ENCODE measurements at places on chromosomes 6 and 20.
A peak's percentile ranks its signal among the peaks of the same experiment; 100 is the strongest.

- DNase-seq: no peak
Measured at GRCh38 chr6:610882-611281, 46.0 kb downstream of the HUS1B start.

GRCh38 chr6:66429210-66429609, 722.2 kb upstream of the EYS start:
- DNase-seq: peak; percentile 82

GRCh38 chr6:144008120-144008811, at the start of gene PLAGL1:
Gene PLAGL1, minus strand, starts transcription at chr6:144008259. Its CDS starts 60,123 bp downstream, at chr6:143948136.
- DNase-seq: no peak

DNA sequence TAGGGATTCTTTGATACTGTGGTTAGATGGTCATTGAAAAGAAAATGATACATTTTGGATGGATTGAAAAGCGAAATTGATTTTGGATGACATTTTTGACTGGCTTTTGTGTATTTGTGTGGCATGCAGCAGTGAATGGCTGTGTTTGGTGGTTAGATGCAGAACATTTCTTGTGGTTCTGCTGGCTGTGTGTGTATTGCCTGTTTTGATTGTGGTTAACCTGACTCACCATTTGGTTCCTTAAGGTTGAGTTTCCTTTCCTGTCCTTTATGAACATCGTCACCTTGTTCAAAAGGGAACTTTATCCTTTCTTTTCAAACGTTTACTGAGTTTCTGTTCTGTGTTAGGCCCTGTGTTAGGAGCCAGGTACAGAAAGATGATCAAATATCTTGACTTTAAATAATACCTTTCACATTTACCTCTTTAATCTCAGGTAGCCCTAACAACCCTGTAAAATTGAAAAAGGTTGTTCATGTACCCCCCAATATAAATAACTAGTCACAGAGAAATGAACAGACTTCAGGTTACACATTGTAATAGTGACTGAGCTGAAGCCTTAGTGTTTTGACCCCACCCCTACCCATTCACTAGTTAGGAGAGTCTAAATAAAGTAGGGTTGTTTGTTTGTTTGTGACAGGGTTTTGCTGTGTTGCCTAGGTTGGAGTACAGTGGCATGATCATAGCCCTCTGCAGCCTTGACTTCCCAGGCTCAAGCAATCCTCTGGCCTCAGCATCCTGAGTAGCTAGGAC, 23.8 kb downstream of the ANKS1A start:
- DNase-seq: peak; percentile 25

GRCh38 chr20:17445543-17445942, 85.6 kb downstream of the BFSP1 start:
- no peak for DNase-seq

DNA sequence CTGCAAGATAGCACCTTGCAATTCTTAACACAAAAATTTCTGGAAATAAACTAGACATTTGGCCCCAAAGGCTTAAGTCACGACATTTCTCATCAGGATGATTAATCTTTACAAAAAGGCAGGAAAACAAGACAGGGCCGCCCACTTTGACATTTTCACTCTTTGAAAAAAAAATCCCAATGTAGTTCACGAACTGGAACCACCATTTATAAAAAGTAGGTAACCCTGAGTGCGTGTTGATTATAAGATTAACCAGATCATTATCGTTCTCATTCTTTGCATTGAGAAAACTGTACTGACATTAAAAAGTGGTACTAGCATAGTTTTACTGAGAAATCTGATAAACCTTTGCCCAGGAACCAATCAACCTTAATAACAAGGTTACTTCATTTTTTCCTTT, 108.8 kb downstream of the HUS1B start:
- DNase-seq: no peak

GRCh38 chr20:5658912-5659345, 91.3 kb upstream of the SHLD1 start:
- peak; percentile 60 for DNase-seq

DNA sequence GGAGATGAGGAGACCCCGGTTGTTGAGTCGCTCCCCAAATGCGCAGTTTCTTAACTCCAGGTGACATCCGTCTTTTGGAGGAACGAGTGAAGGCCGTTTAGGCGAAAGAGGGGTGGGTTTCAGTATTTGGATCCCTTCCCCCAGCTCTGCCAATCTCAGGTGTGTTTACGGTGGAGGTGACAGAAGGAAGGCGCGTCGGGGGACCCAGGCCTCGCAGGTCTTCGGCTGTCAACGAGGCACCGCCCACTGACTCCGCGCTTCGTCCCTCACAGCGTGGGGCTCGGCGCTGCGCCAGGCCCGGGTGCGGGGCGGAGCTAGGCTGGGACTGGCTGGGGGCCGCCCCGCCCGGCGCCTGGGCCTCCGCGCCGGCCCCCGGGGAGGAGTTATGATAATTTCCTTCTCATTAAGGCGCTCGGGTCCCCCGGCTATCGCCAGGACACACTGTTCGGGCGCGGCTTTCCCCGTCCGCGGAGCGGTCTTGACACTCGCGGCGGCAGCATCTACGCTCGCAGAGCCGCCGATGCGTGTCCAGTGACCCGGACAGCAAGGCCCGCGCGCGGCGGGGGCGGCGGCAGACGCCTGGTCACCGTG, at the start of gene TFAP2C:
TFAP2C (plus strand) TSS at position 434 of the 591 bp plus-strand sequence. CDS start 239 bp downstream, outside the sequence.
- DNase-seq: peak; percentile 46

- DNase-seq: no peak
Measured at GRCh38 chr6:17361013-17361412, 32.4 kb upstream of the CAP2 start.

DNA sequence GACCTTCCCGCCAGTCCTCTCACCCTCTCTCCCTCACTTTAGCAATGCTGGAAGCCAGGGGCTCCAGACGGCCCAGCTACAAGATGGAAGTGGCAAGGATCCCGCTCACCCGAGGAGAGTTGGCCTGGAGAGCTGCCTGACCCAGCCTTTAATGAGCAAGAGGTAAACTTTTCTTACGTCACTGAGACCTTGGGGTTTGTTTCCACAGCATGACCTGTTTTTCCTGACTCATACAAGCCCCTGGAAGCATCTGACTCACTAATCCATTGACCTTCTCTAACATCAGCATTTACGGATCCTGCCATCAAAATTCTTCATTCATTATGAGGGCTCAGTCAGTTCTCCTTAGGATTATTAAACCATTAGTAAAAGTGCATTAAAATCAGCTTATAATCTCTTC, 120.4 kb downstream of the MYLK4 start:
- peak; percentile 63 for DNase-seq

GRCh38 chr6:46642928-46643751, 9.5 kb downstream of the CYP39A1 start:
- no peak for DNase-seq

- DNase-seq: no peak
Measured at GRCh38 chr6:33428224-33428965, 8.5 kb downstream of the SYNGAP1 start.

- DNase-seq: no peak
Measured at GRCh38 chr20:17571153-17571527, 1.3 kb downstream of the DSTN start.

GRCh38 chr6:127291495-127291894, 24.8 kb downstream of the RNF146 start:
- DNase-seq: no peak

DNA sequence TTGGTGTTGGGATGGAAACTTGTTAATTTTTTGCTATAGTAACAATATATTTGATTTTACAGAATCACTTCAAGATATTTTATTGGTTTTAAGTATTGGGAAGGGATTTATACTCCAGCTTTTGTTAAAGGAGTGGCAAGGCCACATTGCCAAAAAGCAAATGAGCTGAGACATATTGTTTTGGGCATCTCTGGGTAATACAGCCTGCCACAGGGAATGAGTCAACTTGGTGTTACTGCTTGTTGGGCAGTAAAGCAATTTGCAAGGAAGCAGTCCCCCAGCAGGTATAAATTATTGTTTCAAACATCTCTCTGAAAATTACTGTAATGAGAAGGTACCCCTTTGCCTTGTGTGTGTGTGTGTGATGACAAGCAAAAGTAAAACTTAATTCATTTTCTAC, 868.3 kb upstream of the FLRT3 start:
- DNase-seq: no peak

GRCh38 chr20:41174373-41174772, 37.0 kb downstream of the PLCG1 start:
- no peak for DNase-seq

GRCh38 chr6:31908791-31909190, 6.9 kb upstream of the ZBTB12 start:
- DNase-seq: no peak

DNA sequence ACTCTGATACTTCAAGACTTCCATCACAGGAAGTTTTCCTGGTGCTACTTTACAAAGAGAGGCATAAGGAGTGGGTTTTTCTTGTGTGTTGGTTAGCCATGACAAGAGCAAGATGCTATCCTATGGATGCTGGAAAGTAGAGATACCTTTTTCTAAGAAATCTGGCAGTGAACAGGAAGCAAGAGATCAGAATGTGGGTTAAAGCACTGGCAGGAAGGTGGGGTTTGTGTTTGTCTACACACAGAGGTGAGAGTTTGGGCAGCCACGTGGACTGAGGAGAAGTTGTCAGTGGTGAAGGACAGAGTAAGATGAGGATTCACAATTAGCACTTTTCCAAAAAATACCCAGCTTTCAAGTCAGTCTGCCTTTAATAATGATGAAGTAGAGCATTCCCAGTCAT, 17.9 kb downstream of the SLC2A12 start:
- no peak for DNase-seq

- DNase-seq: no peak
Measured at GRCh38 chr6:131867744-131868143, 59.9 kb downstream of the ENPP1 start.

All from fibroblast of skin of left quadriceps (primary cell).